ENCODE measurements at places on chromosomes 2 and 18.

DNA sequence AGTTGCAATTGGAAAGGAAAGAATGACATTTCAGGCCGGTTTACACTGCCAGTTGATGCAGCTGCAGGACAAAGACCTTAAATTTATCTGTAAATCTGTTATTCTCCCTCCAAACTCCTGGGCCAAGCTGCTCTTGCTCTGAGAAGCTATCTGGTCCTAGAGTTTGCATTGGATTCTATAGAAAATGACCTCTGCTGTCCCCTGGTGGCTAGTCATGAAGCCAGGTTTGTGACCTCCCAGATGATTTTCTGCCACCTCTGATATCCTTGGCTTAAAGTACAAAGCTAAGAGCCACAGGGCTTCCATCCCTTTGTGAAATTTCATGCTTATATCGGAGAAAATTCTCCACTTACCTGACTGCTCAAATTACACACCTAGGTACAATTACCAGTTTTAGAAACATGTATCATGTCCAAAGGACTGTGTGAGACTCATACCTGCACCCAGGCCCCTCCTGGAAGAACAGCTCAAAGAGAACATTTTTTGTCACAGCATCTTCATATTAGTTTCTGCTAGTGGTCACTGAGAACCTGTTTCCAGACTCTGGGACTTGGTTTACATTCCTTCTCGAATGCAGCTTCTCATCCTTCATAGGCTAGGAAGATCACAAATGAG is 28.9 kb upstream of the IER3IP1 start:
- peak; percentile 47 for DNase-seq

DNA sequence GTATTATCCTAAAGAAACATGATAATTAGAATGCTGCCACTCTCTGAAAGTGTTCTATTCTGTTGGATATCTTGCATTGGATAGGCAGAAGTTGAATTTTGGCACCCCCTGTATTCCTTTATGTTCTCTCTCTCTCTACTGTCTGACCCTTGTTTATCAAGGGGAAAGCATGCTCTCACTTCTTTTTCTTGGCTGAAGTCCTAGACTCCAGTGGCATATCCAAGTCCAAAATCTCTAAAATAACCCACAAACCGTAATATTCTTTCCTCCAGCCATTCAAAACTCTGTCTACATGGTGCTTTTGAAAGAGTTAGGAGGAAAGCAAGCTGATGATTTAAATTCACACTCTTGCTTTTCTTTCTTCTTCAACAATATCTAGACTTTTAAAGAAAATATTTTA is 669.7 kb downstream of the TDRD15 start:
- no peak for DNase-seq

DNA sequence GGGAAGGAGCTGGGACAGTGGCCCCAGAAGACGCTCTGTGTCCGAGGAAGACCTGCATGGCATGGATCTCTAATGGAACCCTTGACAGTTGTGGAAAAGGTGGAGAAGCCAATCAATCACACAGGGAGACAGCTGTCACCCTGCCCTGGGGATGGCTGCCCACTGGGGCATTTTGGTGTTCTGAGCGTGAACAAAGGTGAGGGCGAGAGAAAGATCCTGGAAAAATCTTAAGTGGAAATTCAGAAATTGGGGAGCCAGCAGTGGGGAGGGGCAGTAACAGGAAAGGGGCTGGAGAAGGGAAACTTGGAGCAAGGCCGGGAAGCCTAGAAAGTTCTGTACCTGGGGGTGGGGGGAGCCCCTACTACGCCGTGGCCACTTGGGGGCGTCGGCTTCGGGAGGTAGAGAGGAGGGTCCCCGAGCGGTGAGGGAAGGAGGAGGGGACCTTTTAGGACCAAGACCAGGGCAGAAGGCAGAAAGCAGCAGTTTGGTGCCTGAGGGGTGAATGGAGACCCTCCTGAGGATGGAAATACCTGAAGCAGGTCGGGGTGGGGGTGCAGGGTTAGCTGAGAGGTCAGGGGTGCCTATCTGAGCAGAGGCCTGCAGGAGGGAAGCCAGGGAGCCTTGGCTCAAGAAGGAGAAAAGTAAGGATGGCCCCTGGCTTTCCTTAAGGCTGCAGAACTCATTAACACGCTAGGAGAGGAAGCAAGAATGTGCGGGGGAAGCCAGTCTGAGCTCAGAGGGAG is 30.0 kb downstream of the NGEF start:
- DNase-seq = no peak

DNA sequence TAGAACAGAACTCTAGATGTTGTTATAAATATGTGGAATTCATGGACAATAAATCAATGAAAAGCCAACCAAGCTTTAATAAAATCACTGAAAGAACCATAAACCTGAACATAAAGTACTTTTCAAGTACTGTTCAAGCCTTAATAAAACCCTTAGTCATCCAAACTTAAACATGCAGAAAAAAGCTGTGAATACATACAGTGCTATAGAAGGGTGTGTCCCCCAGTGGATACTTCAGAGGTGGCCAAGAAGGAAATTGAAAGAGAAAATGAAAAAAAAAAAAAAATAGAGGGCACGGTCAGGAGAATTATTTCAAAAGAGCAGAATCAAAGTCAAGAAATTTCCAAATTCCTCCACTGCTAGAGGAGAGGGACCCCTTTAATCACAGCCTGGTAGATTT is 141.1 kb downstream of the SP100 start:
- no peak for DNase-seq

GRCh38 chr2:219983836-219984235 is 356.4 kb downstream of the SLC4A3 start:
- DNase-seq = no peak

GRCh38 chr2:112493858-112494648 is 12.1 kb downstream of the TTL start:
- peak; percentile 73 for DNase-seq

DNA sequence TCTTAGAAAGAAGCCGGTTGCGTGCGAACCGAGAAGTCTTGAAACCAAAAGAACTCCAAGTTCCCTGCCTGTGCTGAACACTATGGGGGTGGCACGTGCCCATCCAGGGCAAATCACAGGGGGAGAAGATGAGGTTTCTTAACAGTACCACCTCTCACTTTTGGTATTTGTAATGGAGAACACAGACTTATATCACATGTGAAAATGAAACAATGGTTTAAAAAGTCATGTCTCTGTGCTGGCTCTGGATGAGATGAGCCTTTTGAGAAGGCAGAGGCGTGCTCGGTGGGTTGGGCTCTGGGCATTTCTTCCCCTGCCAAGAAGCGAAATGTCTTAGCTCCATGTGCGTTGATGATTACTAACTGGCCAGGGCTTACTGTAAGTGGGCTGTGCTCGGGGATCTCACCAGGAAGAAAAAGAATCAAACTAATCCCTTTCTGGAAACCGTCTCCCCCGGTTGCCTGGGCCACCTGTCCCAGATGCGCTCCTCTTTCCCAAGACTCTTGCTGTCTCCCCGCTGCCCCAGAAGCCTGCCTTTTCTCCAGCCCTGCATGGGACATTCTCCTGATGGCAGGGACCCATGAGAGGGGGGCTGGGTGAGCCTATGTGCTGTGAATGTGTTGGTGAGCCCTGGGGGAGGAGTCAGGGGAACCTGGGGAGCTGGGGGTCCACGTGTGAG is 252.9 kb downstream of the PRKCE start:
- DNase-seq = peak; percentile 37

- DNase-seq = no peak
Measured at GRCh38 chr2:73116182-73116960, 3.6 kb upstream of the RAB11FIP5 start.

DNA sequence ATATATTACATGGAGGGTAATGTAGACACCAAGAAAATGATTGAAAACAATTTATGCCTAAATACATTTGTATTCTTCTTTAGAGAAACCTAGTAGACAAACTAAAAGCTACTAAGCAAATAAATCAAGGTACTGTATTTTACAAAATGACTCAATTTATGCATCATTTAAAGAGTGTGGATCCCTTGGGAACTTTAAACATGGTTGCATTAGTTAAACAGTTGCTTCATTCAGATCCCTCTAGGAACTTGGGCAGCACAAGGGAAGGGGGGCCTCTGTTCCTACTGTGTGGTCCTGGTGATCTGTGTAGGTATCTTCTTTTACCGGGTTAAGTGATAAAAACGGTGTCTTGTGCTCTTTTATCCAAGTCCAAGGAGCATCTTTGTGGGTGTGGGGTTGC is 31.5 kb upstream of the ATP8B1 start:
- DNase-seq = no peak

GRCh38 chr2:100924122-100924519 is 78.0 kb upstream of the RPL31 start:
- no peak for DNase-seq

DNA sequence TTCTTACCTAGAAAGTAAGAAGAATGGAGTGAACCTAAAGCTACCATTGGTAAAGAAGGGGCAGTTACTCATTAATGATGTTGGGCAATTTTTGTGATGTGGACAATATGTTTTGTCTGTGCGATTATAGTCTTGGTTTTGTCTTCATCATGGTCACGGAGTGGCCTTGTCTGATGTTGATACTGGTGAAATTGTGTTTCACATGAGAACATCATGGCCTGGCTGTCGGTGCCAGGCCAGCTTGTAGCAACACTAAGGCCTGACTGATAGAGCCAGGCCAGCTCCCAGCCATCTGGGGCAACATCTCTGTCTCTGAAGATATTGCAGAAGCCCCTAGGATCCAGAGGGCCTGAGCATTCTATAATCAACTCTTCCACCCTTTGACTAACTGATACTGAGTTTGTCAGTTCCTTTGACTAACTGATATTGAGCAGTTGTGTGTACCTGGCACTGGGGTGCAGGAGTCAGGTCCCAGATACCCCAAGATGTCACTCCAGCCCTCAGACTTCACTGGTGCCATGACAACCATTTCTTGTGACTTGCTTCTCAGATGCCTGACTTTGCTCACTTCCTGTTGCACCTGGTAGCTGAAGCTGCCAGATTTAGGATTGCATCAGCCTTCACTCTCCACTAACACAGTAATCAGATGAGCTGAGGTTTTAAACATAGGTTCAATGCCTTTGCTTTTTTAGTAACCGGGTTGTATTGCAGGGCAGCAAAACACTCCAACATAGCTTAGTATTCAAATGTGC is 62.5 kb downstream of the RPIA start:
- DNase-seq = no peak

DNA sequence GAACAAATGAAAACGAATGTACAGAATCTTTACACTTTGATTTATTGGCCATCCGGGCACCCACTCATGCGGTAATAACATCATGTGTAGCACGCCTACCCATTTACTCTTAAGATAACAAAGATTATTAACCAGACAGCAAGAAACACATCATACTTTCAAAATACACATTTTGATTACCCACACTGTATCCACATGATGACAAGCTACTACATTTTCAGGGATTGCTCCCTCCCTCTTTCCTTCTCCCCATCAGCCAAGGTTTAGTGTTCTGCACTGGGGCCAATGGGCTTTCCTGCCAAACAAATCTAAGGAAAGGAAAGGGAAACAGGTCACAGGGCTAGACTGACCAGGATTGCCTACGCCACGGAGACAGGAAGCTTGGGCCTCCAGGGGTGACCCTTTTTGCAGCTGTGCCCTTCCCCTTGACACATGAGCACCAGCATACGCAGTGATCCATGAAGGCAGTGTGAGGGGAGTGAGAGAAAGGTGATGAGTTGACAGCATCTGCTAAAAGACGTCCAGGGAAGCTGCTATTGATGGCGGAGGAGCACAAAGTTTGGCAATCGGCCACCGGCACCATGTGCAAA is 76.5 kb downstream of the ZNF521 start:
- DNase-seq = no peak

GRCh38 chr2:71306762-71307161 is 24.8 kb upstream of the ZNF638 start:
- peak; percentile 21 for DNase-seq

DNA sequence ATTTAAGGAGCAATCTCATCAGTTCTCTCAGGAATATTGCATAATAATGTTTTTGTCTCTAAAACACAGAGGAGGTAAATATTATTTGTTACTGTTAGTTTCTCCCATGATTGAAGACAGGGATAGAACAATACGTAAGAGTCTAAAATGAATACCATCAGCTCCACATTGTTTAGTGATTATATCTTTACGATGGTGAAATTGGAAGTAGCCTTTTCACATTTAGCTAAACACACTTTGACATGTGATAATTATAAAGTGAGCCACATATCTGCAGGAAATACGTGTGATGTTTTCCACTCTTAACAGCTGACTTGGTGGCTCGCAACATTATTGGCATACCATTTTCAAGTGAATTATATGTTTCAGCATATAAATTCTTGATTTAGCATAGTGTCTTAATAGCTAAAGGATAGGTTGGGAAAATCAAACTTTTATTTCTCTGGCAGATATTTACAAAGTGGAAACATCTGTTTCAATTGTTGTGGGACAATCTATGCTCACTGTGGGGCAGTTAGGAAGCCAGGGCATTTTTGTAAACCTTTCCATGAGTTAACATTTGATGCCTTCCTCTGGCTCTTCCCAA is 208.1 kb upstream of the RASGRP3 start:
- DNase-seq = no peak

DNA sequence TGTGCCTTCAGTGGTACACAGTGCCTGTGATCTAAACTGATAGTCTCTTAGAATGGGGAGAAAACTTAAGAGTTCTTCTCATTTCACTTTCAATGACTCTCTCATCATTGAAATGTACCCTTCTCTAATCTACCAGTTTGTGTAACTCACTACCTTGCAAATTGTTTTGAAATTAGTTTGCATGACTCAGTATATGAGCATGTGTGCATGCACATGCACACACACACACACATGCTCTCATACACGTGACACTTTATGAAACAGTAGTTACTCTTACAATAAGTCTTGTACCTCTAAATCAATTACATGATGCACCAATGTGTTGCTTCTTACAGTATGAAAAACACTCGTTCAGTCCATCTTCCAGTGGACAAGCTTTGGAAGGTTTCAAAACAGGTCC is 10.6 kb downstream of the LYPD6B start:
- no peak for DNase-seq

DNA sequence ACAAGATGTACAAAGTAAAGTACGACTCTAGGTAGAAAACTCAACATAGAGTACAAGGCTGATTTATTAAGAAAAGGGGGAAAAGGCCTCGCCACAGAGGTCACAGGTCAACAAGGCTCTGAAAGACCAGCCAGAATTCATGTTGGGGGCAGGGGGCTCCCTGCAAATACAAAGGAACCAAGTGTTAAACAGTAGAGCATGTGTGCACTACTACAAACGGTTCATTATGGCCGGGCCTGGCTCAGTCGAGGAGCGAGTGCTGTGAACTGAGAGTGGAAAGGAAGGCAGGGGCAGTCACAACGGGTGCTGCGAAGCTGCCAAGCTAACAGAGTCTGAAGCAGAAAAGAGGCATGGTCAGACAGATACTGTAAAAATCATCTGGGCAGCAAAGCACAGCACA is 77.1 kb downstream of the MBOAT2 start:
- DNase-seq = no peak

DNA sequence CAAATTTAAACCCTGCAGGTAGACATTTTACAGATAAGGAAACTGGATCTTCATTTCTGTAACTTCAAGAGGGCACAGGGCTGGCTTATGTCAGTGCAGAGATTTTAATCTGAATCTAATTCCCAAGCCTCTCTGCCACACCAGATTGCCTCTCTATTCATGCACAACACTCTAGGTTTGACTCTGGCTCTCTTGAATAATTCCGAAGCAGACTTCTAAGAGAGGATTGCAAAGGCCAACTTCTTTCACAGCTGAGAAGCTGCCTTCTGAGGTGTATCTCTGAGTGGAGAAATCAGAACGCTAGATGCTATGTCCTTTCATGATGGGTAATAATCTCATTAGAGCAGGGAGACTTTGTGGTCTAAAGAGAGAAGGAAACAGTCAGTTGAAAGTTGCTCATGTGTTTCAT is 20.1 kb upstream of the MGAT5 start:
- DNase-seq = no peak
